Occipital lobe (tissue), 3 donors: ENCODE measurements at places on chromosomes 11 and 22.

DNA sequence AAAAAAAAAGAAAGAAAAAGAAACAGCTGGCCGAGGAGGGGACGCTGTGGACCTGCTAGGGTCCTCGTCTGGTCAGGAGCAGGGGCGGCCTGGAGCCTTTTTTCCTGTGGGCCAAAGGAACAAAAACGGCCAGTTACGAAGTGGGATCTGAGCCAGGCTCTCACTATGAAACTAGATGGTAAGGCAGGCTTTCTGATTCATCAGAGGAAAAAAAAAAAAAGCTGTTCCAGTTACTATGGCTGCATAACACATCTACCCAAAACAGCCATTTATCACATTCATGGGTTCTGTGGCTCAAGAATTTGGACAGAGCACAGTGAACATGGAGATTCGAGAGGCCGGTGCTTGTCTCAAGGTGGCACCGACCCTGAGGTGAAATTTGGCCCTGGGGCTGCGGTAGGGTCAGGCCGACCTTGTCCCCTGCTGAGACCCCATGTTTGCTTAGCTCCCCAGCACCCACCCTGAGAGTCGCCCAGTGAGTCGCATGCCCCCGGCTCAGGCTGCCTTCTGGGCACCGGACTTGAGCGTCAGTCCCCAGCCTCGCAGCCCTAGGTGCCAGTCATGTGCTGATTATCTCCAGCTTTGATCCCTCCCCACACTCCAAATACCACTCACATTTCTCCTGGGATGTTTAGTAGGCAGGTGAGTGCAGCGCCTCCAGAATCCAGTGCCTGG, 34.2 kb downstream of the MRGPRD start:
- DNase-seq = no peak

- DNase-seq = no peak
Observed at GRCh38 chr11:84724256-84724655, 902.9 kb downstream of the DLG2 start.

- DNase-seq = no peak
Observed at GRCh38 chr22:24925586-24926427, 20.7 kb downstream of the LHFPL7 start.

GRCh38 chr11:66068923-66069714, 953 bp upstream of the PACS1 start:
- peak; percentile 29 for DNase-seq

DNA sequence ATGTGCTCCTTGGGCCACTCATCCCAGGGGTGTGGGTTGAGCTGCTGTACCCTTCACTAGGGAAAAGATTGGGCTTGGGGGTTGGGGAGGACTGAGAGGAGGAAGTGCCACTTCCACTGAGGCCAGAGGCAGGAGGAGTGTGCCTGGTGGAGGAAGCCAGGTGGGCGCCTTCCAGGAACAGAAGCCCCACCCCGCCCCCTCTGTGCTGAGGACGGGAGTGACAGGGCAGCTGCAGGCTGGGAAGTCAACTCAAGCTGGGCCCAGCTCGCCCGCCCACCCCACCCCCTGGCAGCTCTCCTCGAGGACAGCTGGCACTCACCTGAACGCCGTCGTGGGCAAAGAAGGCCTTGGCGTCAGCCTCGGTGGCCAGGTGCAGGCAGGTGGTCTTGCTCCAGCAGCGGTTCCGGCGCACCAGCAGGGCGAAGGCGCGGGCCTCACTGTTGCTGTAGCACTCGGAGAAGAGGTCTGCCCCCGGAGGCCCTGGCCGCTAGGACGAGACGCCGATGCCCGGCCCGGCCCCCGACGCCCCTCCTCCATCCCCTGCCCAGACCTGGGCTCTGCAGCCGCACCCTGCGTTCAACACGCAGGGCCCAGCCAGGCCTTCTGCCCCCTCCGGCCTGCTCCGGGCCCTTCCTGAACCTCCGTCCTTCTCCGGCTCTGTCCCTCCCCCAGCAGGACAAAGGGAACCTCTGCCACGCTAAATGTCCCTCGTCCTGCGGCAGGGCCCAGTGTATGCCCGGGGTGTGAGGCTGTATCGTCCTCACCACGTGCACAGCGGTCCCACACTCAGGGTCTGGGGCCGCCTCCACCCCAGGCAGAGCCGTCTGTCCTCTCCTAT, 13.4 kb downstream of the TSSC4 start:
- no peak for DNase-seq

DNA sequence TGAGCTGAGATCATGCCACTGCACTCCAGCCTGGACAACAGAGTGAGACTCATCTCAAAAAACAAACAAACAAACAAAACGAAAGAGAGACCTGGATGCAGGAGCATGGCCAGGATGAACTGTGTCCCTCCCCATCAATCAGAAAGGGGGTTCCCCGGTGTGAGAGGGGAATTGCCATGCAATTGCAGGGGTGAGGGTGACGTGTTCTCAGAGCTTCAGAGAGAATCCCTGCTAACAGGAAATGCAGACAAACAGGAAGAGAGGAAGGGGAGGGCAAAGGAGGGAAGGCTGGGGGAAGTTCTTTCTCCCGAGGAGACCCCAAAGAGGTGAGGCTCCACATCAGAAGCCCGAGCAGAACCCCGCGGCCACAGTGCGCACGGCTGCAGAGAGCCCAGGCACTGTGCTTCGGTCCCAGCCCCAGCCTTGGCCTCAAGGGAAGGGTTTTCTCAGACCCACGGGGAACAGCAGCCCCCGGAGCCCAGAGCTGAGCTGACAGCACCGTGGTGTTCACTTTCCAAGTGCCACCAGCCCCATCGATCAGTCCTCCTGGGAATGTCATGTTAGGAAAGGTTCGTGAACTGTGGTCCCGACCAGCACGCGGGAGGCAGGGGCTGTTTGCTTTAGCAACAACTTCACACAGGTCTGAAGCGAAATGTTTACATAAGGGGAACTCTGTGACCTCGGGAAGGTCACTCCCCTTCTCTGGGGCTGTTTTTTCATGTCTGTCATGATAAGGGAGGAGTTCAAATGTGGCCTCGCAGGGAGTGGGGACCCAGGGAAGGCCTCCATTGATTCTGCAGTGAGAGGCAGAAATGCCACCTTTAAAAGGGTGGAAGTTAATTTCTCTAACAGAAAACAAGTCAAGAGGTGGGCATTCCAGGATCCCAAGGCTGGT, 108.0 kb upstream of the ANO1 start:
- no peak for DNase-seq

GRCh38 chr11:125275905-125276618, 111.5 kb downstream of the PKNOX2 start:
- DNase-seq = no peak

DNA sequence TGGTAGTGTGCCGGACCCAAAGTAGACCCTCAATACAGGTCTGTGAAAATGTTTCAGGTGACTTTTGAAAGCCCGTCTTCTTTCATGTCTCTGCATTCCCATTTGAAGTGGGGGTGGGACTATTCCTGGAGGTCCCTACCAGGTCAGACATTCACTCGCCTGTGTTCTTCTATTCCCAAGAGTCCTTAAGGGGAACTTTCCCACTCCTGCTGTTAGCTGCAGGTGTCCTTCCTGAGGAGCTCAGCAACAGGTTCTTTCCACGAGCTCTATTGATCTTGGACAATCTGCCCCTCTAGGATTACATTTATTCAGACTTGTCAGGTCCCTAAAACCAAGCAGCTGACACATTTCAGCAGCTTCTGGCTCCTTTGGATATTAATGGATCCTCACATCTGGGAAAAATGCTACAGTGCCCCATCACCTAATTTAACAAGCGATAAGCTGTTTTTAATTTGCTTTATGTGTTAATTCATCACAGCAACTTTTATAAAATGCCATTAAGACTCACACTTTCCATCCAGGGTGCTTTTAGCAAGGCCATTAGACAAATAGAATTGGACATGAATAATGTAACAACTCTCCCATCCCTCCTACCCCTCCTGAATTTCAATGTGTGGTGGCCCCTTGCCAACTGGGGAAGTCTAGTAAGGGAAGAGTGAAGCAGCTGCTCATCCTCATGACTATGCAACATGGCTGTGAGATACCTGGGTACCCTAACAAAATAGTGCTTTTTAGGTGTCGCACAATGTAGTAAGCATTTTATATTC, 259.5 kb upstream of the CCDC90B start:
- DNase-seq = no peak

DNA sequence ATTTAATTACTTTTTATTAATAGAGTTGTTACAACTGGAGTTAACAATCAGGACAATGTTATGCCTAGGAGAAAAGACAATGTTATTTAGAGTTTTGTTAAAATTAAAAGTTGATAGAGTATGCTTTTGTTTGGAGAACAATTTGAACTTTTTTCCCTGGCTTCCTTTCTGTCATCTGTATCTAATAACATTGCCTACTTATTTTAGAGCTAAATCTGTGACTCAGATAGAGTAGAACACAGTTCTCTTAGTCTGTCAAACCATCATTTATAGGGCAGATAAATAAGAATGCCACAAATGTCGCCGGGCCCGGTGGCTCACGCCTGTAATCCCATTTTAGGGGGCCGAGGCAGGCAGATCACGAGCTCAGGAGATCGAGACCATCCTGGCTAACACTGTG, 28.9 kb upstream of the YAP1 start:
- no peak for DNase-seq

GRCh38 chr11:818396-819128, at the start of gene PNPLA2:
Gene PNPLA2, plus strand, starts transcription at chr11:818914. Its CDS starts 805 bp downstream, at chr11:819719.
- no peak for DNase-seq

DNA sequence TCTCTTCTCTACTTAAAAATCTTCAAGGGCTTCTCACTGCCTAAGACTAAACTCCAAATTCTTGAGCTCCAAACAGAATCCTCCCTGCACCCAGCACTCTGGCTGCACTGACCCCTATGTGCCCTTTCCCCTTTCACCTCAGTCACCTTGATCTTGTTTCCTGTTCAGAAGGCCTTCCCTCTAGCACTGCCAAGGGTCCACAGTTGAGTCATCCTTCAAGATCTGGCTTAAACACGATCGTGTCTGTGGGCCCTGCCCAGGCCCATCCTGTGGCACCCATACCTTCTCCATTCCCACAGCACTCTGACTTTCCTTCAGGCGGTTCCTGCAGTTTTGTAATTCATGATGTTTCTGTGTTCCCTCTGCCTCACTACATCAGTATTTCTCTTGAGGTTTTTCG, 129.2 kb downstream of the ARL14EP start:
- no peak for DNase-seq

GRCh38 chr11:12174477-12175143, 64.2 kb downstream of the MICAL2 start:
- DNase-seq = no peak

DNA sequence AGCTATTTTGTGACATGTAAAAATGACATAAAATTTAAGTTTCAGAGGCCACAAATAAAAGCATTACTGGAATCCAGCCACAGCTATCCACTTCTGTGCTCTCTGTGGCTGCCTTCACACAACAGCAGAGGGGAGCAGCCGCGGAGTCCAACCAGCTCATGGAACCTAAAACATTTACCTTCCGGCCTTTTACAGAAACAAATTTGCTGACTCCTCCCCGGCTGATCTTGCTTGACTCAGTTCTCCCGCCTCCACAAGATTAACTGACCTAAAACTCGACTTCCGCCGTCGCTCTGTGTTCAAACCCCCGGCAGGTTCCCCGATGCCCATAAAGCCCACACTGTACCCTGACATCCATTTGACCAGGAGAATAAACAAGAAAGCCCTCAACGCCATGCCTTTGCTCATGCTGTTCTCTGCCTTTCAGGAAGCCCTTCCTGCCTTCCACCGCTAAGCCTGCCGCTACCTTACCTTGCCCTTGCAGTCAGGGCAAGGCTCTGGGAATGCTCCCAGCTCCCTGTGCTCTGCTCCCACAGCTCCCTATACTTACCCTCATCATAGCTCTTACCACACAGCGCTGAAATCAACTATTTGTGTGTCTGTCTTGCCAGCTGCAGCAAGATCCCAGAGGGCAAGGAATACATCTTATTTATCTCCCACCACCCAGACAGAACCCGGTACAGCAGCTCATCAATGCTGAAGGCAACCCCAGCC, 35.4 kb downstream of the MICAL3 start:
- no peak for DNase-seq

- no peak for DNase-seq
Observed at GRCh38 chr11:126419801-126420697, 64.6 kb downstream of the ST3GAL4 start.

DNA sequence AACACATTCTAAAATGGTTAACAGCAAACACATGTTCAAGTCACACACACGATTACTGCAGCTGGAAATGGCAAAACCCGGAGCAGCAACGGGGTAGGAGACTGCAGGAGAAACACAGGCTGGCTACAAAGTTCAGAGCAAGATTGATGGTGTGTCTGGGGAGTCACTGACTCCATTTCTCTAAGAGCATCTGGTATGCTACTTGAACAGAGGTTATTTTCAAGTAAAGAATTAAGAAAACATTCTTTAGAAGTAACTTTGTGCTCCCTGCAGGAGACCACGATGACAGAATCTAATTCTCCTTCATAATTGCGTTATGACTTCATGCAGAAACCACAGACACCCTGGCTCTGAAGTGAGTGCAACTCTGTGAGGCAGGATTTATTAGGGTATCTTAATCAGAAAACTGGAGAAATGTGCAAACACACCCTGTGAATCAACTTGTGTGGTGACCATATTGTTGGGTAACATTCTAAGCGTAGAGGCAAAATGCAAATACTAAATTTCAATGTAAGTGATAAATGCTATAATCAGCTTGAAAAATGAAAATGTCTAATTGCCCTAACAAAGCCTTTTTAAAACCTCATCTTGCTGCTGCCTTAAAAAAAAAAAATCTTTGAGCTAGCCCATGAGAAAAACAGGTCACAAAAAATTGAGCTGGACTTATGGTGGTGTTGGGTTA, 303.0 kb downstream of the CADM1 start:
- no peak for DNase-seq

- no peak for DNase-seq
Observed at GRCh38 chr22:17664414-17665055, 26.0 kb downstream of the BCL2L13 start.

- no peak for DNase-seq
Observed at GRCh38 chr11:116885951-116886655, 48.7 kb upstream of the APOA1 start.

DNA sequence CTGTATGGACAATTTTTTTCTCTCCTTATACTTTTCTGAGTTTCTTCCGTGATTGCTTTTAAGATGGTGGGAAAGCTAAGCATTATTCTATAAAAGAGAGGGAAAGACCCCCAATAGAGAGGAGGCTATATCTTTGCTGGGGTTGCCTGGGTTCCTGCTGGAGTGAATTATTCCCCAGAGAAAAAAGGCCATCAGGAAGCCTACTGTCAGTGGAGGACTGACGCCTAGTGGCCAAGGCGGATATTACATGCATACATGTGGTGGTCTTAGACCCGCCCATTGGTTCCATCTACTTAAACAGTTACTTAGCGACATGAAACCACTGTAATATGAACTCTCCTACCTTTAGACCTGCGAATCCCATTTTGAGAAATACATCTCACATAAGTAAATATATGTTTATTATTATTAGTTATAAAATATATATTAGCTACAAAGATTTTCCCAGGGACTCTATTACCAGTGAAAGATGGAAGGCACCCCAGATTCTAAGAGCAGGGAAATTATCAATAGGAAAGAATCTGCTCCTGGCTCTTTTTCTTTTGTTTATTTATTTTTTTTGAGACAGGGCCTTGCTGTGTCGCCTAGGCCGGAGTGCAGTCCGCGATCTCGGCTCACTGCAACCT, 15.7 kb upstream of the PGA3 start:
- DNase-seq = peak; percentile 12

DNA sequence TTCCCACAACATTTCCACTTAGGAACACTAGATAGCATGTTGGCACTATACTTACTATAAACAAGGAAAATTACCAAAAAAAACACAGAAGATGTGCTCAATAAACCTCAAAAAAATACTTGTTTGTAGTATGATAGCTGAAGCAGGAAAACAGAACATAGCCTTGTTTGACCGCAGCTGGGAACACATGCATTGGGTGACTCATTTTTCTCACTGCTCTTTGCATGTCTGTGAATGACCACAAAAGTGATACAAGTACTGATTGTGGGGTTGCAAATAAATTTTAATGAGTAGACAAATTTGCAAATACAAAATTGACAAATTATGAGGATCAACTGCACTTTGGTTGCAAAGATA, 22.8 kb upstream of the GUCY1A2 start:
- peak; percentile 18 for DNase-seq
